Stimulated activated CD4-positive, alpha-beta T cell treated with anti-CD3 and anti-CD28 coated beads, Interleukin-1b, Interleukin-23, amount 100 ng/mL, for 24 hours (primary cell): ENCODE measurements at places on chromosomes 5 and 9.

DNA sequence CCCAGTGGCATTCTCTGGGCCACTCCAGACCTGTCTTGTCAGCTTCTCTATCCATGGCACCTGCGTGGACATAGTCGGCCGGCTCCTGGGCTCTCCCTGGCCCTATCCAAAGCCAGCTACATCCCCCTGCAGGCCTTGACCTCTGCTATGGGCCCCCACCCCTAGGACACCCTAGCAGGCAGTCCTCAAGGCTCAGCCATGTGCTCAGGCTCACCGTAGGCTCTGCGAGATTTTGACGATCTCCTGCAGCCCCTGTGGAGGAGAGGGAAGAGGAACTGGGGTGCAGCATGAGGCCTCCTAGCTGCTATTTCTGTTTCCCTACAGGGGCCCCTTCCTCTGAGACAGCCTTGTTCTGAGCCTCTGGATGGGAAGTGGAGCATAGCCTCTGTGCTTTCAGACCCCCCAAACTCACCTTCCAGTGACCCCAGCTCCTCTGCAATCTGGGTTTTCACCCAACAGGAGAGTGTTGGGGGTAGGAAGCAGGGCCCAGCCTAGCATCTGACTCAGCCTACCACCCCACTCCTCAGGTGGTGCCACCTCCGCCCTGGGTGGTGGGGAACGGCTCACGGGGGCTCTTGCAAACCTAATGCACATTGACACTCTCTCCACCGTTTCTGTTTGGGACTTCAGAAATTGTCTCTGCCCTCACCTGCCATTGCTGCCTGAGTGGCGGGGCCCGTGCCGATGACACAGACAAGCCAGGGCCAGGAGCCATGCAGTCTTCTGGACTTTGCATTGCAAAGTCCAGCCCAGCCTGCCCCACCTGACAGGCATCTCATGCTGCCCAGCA is 36.7 kb downstream of the HRH2 start:
- no peak for DNase-seq

DNA sequence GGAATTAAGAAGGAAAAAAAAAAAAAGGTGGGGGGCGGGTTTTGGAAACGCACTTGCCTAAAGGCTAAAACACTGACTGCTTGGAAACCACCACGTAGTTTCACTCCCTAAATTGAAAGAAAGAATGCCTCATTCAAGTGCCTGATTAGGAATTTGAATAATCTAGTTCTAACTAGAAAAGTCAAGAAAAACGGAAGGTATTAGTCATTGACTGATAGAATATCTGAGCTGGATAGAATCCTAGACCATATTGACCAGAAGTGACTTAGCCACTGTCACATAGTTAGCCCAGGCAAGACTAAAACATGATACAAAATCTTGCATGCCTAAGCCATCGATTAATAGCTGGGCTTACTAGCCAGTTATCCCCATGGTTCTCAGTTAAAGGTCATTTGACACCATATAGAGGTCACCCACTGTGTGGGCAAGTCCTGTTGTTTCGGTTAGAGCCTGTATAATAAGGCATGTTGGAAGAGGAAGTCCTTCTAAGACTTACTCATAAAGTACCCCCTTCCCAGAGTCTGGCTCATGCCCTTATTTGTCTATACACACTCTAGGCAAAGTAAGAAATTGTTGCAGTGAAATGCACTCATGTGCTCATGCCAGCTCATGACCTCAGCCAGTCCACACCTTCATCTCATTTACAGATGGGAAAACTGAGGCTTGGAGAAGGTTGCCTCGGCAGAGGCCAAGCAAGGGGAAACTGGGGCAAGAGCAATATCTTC is 40.2 kb downstream of the SH3RF2 start:
- DNase-seq: no peak

- DNase-seq: no peak
Measured at GRCh38 chr9:7656636-7657035, 142.9 kb downstream of the DMAC1 start.

DNA sequence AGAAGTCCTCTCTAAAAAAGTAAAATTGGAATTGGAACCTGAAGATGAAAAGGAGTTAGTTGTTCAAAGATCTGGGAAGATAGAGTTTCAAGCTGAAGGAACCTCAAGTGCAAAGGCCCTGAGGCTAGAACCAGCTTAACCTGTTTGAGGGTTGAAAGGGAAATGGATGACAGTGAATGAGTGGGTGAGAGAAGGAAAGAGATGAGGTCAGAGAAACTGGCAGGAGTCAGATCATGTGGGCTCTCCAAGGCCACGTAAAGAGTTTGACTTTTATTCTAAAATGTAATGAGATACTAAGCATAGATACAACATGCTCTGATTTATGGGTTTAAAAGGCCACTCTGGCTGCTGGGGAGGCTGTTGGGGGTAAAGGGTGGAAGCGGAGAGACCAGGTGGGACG is 2.5 kb upstream of the RAD23B start:
- no peak for DNase-seq

DNA sequence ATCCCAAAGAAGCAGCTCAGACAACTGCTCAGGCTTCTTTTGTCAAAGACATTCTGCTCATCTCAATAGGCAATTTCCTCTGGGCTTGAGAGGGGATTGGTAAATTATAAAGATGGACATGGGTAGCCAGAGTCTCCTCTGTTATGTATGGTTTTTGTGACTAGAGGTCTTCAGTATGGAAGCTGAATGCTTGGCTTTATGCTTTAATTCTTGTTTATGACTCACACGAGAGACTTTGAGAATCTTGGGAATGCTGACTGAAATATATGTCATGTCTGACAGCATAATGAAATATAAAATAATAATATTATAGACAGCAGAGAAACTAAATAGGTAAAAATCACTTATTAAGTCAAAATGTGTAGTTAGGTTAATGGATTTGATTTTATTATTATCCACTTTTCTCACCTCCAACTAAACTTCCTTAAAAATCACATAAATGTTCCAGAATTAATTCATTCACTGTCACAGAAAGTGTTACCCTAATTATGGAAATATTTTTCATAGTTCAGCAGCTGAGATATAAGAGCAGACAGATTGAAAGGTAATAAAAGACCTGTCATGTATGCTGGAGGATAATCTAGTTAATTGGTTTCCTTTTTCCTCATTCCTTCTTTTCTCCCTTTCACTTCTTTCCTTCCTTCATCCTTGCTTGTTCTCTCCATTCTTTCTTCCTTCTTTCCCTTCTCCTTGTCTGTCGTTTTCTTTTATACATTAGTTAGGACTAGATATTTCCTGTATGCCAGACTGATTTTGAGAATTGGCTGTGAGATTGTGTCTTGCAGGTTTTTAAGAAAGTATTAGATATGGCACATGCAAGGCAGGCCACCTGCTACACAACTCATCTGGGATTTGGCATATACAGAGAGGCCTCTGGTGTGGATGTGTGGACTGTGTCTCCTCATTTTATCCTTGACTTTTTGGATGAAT is 1866.1 kb upstream of the NUDT12 start:
- no peak for DNase-seq

GRCh38 chr9:23123048-23123632 is 676.5 kb downstream of the DMRTA1 start:
- no peak for DNase-seq

DNA sequence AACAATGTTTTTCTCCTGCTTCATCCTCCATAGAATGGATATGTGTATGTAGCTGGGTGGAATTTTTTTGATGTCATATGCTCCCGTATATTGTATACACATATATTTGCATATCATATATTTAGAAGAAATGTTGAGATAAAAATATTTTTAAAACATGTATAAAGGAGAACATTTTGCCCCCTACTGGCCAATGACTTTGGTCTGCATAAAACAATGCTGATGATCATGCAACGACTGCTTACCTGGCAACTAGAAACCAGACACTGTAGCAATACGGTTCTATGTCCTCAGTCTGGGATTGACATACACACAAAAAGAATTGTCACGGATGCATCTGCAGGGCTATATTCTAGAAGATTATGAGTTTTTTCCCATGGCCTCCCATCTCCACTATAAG is 503.6 kb downstream of the ELAVL2 start:
- DNase-seq: no peak

DNA sequence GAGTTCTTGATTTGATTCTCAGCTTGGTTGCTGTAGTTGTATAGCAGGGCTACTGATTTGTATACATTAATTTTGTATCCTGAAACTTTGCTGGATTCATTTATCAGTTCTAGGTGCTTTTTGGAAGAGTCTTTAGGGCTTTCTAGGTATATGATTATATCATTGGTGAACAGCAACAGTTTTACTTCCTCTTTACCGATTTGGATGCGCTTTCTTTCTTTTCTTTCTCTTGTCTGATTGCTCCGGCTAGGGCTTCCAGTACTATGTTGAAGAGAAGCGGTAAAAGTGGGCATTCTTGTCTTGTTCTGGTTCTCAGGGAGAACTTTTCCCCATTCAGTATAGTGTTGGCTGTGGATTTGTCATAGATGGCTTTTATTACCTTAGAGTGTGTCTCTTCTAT is 158.9 kb downstream of the SAXO1 start:
- no peak for DNase-seq

GRCh38 chr9:98960409-98960808 is 16.7 kb downstream of the COL15A1 start:
- no peak for DNase-seq

DNA sequence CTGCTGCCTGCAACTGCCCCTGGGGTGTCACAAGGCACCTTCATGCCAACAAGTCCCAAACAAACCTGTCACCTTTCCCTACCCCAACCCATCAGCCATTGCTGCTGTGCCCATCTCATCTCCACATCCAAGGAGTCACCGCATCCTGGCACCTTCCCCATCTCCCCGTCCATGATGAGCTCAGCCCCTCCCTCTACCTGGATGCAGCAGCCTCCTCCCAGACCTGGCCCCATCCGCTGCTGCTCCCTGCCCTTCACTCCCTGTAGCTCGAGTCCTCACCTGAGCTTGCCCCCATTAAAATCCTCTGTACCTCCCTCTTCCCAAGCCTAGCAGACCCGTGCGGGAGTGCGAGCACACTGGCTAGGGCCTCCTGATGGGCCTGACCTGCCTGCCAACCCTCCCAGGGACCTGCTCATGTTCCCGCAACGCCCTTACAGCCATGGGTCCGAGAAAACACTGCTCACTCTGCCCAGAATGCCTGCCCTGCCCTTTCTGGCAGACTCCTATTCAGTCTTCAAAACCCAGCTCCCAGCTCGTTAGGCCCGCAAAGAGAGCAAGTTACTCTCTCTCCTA is 110.6 kb downstream of the ADAMTS2 start:
- DNase-seq: no peak

DNA sequence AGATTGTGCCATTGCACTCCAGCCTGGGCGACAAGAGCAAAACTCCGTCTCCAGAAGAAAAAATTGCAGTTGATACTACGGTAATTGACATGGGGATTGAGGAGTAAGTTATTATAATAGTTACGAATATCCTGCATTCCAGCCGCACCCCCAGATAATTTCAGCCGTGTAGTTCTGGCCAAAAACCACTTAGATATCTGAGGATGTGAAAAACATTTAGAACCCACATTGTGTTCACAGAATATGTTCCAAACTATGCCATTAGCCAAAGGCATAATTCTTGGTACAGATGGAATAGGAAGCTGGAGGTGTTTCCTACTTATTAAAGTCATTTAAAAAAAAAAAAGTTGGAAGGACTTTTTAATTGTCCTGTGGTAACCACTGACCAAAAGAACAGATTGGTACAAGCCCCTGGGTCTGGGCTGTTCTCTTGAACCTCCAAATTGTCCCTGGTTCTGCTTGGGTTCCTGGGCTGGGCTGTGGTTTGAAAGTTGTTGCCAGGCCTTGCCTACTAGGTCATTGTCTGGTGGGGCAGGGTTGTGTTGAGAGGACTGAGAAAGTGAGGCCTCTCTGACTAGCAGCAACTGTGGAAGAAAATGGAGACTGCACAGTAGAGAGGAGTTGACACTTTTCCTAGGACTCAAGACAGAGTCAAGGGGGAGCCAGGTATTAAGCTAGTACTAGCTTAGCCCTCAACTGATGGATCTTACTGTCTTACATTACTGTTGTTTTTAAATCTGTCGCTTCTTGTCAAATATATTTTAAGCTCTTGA is 198.8 kb downstream of the NR3C1 start:
- DNase-seq: no peak

GRCh38 chr5:150163547-150164059 is 3.0 kb upstream of the CDX1 start:
- DNase-seq: no peak

DNA sequence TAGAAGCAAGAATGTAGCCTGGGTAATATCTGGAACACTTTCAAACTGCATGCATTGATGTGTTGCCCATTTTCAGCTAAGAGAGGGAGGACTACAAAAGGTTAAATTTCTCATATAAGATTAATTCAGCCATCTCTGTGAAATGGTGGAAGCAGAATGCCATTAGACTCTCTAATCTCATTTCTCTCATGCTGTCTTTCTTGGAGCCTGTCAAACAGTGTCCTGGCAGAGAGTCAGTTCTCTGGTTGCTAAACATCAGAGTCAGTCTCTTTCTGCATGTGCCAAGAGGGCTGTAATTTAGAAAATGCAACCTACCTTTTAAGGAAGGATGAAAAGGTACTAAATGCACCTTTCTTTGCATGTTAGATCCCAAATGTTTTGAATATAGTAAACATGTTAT is 910 bp upstream of the GARNL3 start:
- DNase-seq: no peak

DNA sequence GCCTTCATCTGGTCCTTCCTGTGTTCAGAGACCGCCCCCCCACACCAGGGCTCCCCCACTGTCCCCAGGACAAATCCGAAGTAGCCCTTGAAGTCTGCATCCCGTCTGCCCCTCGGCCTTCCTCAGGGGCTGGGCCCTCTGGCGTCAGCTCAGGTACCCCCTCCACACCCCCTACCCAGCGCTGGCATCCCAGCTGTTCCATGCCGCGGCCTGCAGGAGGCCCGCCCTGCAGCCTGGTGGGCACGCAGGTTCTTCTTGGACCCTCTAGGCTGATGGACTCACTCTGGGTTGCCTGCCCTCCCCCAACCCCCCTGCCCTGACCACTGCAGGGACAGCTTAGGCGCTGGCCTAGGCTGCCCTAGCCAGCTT is 6.6 kb downstream of the SLC2A6 start:
- DNase-seq: no peak

DNA sequence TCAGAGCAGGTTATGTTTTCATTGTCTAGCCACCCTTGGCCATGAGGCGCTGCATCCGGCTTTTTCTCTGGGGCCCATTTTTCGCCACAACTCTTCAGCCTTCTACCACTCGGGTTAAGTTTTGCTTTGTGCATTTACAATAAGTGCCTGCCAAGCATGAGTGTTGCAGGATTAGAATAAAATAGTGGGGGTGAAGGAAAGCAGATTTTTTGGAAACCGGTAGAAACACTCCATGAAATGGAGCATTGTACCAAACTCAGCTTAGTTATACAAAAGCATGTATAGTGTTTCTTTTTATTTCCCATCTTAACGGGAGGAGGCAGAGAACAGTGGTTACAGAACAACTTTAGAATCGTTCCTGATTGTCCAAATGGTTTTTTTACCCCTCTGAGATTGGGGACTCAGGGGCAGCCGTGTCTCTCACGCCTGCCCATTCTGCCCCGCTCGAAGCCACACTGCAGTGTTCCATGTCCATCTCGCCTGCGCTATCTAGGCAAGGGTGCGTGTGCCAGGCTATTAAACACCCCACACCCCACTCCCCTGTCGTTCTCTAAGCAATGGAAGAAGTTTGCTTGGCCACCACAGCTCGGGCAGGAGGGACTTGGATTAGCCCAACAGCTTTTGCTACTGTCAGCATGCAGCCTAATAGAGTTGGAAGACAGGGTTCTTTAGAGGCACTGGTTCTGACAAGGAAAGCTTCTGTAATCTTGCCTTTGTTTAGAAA is 268.8 kb upstream of the WWC1 start:
- DNase-seq: no peak

- no peak for DNase-seq
Measured at GRCh38 chr5:62690421-62690820, 111.8 kb downstream of the LRRC70 start.

- DNase-seq: no peak
Measured at GRCh38 chr5:99640646-99641045, 711.8 kb upstream of the CHD1 start.

- DNase-seq: no peak
Measured at GRCh38 chr9:90795084-90795483, 6.5 kb upstream of the SYK start.
